ENCODE measurements at places on chromosomes 2 and 18.

DNA sequence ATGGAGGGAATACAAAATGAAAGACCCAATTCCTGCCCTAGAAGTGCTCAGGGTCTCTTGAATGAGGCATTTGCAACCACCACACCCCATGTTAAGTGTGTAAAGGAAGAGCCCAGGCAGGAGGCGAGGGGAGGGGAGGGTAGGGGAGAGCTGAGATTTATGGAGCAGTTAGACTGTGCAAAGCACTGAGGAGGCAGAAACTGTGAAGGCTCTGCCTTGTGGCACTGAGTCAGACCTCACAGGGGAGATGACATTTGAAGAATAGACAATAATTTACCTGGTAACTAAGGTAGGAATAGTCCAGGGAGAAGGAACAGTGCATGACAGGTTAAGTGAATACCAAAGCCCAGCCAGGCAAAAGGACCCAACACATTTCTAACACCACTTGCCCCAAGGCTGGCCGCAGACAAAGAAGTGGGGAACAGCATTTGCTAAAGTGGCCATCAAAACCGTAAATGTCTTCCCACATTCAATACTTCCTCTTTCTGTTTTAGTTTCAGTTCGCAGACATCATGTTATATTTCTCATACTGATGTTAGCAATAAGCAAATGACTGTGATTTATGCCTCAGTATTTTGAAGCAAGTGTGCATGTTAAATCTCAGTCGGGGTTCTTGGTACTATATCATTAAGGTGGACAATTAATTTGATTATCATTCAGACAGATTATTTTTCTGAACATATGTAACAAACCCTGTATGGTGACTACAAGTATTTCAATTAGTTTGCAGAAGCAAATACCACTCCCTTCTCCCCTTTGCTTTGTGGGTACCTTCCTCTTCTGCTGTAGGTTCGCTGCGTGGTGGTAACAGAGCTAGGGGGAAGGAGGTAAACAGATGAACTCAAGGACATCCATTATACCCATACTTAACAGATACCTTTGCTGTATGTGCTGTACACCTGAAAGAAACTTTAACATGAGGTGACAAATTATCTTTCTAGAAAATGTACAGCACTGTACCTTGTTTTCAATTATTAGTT lies 27.5 kb downstream of the CDH20 start:
- no peak for DNase-seq

DNA sequence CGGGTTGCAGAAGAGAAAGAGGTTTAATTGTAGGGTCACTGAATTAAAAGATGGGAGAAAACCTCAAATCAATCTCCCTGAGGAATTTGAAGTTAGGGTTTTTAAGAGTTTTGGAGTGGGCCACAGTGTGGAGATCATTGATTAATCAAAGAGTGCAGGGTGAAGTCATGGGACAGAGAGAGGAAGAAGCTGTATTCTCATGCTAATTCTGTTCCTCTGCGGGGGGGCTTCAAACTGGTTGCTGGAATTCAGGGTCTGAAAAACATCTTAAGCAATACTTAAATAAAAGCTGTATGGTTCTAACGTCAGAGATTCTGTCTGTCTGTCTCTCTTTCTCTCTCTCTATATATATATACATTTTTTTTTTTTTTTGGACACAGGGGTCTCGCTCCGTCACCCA lies 169.8 kb upstream of the SPATS2L start:
- no peak for DNase-seq

- DNase-seq: no peak
Measured at GRCh38 chr2:194750926-194751325, 906.1 kb upstream of the SLC39A10 start.

- no peak for DNase-seq
Measured at GRCh38 chr18:49044898-49045297, 94.1 kb upstream of the SMAD7 start.

- no peak for DNase-seq
Measured at GRCh38 chr2:145411493-145411892, 891.6 kb upstream of the ZEB2 start.

DNA sequence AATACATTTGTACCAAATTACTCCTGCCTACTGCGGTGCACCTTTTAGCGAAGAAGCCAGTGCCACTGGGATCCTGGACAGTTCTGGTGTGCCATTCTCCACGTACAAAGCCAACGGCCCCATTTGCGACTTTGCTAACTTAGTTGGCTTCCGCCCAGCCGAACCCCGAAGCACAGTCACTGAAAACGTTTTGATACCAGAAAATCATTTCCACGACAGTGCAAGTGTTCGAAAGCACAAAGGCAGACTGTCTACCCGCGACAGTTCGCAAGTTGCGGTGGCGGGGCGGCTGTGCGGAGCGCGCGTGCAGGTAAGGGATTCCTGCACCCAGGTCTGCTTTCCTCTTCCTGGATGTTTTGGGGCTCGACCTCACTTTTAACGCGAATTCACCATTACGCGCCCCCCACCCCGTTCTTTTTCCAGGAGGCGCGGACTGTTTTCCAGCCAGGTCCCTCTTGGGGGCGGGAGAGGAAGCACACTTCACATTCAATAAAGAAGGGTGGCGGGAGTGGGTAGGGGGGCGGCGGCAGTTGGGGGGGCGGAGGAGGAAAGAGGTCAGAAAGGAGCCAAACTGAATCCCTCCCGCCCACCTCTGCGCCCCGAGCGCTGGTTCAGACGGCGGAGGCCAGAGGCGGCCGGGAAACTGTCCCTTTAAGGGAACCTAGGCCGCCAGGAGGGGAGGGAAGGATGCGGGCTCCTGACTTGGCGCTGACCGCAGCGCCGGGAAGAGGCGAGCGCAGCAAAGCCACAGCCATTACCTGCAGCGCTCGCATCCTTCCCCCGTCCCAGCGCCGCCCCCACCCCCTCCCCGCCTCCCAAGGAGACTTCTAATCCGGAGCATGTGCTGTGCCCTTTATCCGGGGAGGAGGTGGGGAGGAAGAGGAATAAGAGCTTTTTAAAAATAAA lies 107.4 kb upstream of the KCTD1 start:
- no peak for DNase-seq

DNA sequence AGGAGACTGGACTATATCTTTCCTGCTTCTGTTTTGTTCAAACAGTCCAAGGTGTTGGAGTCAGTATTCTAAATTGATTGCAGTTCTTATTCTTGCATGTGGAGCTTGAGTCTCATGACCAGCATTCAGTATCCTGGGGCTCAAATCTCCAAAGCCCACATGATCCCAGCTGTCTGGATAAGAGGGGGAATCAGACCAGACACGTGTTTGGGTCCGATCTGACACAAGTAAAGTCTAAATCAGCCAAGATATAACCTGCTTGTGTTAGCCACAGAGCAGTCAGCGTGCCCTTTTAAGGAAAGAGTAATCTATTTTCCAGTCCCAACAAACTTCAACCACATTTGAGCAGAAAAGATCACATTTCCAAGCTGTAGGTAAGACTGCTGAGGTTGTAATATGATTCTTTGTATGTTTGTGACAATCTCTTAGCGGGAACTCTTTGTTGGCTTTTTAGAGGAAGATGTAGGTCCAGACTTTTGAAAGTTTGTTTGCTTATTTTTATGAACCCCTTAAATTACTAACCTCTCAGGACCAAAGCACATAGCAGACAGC lies 334.6 kb downstream of the SLC4A3 start:
- no peak for DNase-seq

DNA sequence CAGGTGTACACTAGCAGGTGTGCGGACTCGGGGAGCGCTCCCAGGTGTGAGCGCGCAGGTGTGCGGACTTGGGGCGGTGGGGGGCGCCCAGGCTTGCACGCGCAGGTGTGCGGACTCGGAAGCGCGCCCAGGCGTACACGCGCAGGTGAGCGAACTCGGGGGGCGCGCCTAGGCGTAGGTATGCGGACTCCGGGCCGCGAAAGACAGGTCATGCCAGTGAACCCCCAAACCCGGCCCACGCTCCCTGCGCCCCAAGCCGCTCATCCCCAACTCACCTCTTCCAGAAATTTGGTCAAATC lies 342 bp downstream of the CYB5A start:
- no peak for DNase-seq

- DNase-seq: no peak
Measured at GRCh38 chr2:101921319-101921952, 70.3 kb upstream of the IL1R2 start.

DNA sequence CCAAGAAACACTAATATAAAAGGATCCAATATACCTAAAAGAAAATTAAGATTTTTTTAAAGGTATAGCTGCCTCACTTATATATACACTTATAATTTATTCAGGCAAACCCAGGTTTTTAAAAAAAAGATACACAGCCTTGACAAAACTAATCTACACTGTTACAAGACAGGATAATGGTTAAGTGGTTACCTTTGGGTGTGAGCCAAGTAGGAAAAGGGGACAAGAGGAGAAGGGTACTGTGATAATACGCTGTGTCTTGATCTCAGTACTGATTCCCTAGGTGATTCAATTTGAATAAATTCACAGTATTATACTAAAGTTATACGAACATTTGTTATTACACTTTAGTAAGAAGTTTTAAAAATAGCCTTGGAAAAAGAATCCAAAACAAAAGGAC lies 30.6 kb downstream of the KLHL41 start:
- DNase-seq: no peak

Data from activated CD8-positive, alpha-beta memory T cell treated with anti-CD3 and anti-CD28 coated beads for 1 hour (primary cell).